ENCODE measurements at places on chromosomes 1 and 21. TPM values are rescaled to one million over a fixed set of nuclear protein-coding genes. Genes with fewer than 3 reads are reported as not detected.

RHBG gene
- not detected for total RNA-seq

OR2T29 gene
- total RNA-seq, result not detected

GBP6 gene
- 0.29 TPM for total RNA-seq

DAB1 gene
- total RNA-seq, result 0.94 TPM

IARS2 gene
- total RNA-seq, result 52.5 TPM

Data from activated naive CD4-positive, alpha-beta T cell treated with anti-CD3 and anti-CD28 coated beads, Interleukin-2, amount 10 ng/mL, durations not matched to agents 5 hours and 36 hours (primary cell).